GM23338 (cell line): ENCODE measurements at places on chromosomes 7 and 10.
A peak's percentile ranks its signal among the peaks of the same experiment; 100 is the strongest.

DNA sequence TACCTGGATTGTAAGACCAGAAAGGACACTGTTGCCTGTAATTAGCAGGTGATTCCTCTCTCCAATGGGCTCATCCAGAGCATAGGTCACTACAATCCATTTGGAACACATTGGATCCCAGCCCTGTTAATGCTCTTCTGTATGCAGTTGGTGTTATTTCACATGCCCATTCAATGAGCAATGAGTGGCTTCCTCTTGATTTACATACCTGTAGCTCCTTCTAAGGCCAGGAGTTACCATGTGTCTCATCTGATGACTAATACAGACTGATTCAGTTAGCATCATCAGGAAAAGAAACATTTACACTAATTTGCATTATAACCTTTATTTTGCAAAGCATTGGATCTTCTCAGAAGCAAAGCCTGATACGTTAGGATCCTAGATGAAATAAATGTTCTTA lies 83.1 kb upstream of the NPVF start:
- H3K36me3 ChIP-seq = no peaks in the 10 kb centered on the region
- no peak overlapping the region for H3K4me3 ChIP-seq
- H3K27ac ChIP-seq = no peak overlapping the region
- H3K27me3 ChIP-seq = no peaks in the 10 kb centered on the region
- H3K4me1 ChIP-seq = no peaks in the 10 kb centered on the region; the same call in 1 of the 2 replicates

GRCh38 chr7:34757570-34758110 lies 99.6 kb downstream of the NPSR1 start:
- no peak overlapping the region for H3K4me3 ChIP-seq
- no peak for DNase-seq
- no peaks in the 10 kb centered on the region for H3K27me3 ChIP-seq
- no peaks in the 10 kb centered on the region for H3K36me3 ChIP-seq
- no peak overlapping the region for H3K27ac ChIP-seq

- H3K36me3 ChIP-seq = no peaks in the 10 kb centered on the region
- H3K27ac ChIP-seq = no peak overlapping the region
- DNase-seq = no peak
- H3K4me1 ChIP-seq = no peaks in the 10 kb centered on the region
Observed at GRCh38 chr7:143967398-143967797, 12.8 kb downstream of the OR2F1 start.

DNA sequence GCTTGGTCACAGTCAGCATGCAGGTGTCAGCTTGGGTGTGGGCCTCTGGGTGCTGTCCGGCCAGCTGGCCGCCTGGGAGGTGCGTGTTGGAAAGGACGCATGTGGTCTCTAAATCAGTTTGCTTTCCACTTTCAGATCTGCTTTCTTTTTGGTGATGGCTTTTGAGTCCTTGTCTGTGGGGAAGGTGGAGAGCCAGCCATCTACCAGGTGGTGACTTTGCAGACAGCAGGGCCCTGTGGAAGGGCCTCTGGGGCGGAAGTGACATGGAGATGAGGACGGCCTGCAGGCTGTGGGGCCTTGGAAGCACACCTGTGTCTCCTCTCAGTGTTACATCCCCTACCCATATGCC lies 59.4 kb downstream of the WDR37 start:
- peaks cover 11% of the 10 kb centered on the region for H3K4me1 ChIP-seq
- no peaks in the 10 kb centered on the region for H3K27me3 ChIP-seq
- H3K4me3 ChIP-seq = no peak overlapping the region
- H3K27ac ChIP-seq = no peak overlapping the region

DNA sequence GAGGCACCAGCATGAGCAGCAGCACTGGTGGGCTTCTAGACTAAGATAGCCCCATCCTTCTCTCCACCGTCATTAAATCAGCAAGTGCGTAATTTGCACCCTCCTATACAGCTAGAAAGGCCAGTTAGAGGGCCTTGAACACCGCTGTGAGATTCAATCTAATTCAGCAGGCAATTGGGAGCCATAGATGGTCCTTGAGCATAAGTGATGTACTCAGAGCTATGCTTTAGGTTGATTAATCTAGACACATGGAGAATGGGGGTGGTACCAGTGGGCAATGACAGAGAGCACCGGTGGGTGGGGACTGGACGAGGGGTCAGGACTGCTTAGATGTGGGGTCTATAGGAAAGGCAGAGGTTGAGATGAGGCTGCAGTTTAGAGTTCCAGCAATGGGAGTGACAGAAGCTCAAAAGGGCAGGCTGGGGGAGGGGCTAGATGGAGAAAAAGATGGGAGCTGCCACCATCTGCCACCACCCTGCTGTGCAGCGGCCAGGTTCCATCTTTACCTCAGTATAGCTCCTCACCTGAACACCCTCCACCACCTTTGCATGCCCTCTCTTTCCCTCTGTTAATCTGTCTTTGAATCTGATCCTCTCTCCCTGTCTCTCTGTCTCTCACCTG lies 87.3 kb downstream of the C10orf105 start:
- H3K36me3 ChIP-seq = no peaks in the 10 kb centered on the region
- DNase-seq = no peak
- no peak overlapping the region for H3K27ac ChIP-seq
- H3K4me1 ChIP-seq = peaks cover 48% of the 10 kb centered on the region

- H3K4me1 ChIP-seq = no peaks in the 10 kb centered on the region
- H3K27me3 ChIP-seq = no peaks in the 10 kb centered on the region
- no peak within 1 kb of the TSS for H3K4me3 ChIP-seq
- no peak for DNase-seq
Observed at GRCh38 chr10:73433538-73433867, at the start of gene MSS51. Gene MSS51 (minus strand): TSS chr10:73433561. CDS start chr10:73428284, 5,277 bp downstream.

DNA sequence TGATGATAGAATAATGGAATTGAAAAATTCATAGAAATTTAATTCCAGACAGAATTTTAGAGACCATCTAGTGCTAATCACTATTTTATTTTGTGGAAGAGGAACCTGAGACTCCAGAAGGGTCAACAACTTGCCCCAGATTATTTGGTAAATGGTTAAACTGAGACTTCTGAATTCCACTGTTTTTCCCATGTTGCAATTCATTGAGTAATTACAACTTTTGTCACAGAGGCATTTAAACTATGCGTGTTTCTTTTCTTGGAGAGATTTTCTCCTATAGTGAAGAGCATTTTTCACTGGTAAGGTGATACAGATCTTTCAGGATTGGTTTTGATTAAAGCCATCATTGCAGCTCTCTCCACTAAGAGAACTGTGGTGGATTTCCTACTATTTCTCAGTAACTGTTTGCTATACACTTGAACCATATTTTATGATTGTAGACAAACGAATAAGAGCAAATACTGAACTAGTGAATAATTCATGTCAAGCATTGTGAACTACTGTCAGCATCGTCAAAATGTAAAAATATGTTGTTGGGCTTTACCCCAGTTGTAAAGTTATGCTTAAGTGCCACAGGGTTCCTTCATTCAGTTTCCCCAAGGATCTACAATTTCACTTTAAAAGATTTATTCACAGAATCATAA lies 26.5 kb downstream of the LRGUK start:
- no peak overlapping the region for H3K4me3 ChIP-seq
- H3K27me3 ChIP-seq = no peaks in the 10 kb centered on the region
- H3K4me1 ChIP-seq = peaks cover 34% of the 10 kb centered on the region
- no peaks in the 10 kb centered on the region; the same call in 1 of the 2 replicates for H3K36me3 ChIP-seq

- H3K36me3 ChIP-seq = no peaks in the 10 kb centered on the region; the same call in 1 of the 2 replicates
- H3K4me3 ChIP-seq = no peak overlapping the region
- H3K4me1 ChIP-seq = peaks cover 28% of the 10 kb centered on the region
- DNase-seq = no peak
- H3K27me3 ChIP-seq = no peaks in the 10 kb centered on the region
Observed at GRCh38 chr7:70615066-70615606, 516.8 kb upstream of the GALNT17 start.

GRCh38 chr10:92122941-92123450 lies 167.9 kb downstream of the CPEB3 start:
- no peaks in the 10 kb centered on the region for H3K4me1 ChIP-seq
- H3K27me3 ChIP-seq = no peaks in the 10 kb centered on the region
- DNase-seq = no peak
- H3K4me3 ChIP-seq = no peak overlapping the region
- no peaks in the 10 kb centered on the region for H3K36me3 ChIP-seq
- no peak overlapping the region for H3K27ac ChIP-seq

DNA sequence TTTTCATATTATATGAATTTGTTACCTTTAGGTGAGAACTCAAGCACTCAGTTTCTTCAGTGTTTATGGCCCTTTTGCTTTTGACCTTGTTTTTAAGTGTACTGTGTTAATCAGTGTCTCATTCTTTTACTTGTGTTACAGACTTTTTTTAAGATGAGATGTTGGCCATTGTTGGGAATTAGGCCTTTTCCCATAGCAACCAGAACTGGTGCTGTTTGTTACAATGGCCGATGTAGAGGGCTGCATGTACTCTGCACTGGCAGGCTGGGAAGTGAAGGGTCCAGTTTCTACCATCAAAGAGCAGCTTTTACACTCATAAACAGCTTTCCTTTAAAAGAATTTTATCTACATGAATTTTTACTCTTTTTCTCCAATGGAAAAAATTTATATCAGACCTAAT lies 65.1 kb downstream of the SHH start:
- DNase-seq = no peak
- H3K27me3 ChIP-seq = no peaks in the 10 kb centered on the region
- peaks cover 10% of the 10 kb centered on the region; the same call in 1 of the 2 replicates for H3K36me3 ChIP-seq
- no peak overlapping the region for H3K27ac ChIP-seq
- no peak overlapping the region for H3K4me3 ChIP-seq
- peaks cover 10% of the 10 kb centered on the region; the same call in 1 of the 2 replicates for H3K4me1 ChIP-seq

- H3K27me3 ChIP-seq = no peaks in the 10 kb centered on the region
- H3K27ac ChIP-seq = no peak overlapping the region
- no peak for DNase-seq
- no peaks in the 10 kb centered on the region for H3K36me3 ChIP-seq
Observed at GRCh38 chr10:16814012-16814411, 3.2 kb downstream of the RSU1 start.

GRCh38 chr10:3043512-3044368 lies 23.6 kb upstream of the PFKP start:
- H3K4me3 ChIP-seq = no peak overlapping the region
- DNase-seq = peak; percentile 86
- no peaks in the 10 kb centered on the region for H3K36me3 ChIP-seq
- H3K4me1 ChIP-seq = peaks cover 10% of the 10 kb centered on the region; the same call in 1 of the 2 replicates
- no peaks in the 10 kb centered on the region for H3K27me3 ChIP-seq

DNA sequence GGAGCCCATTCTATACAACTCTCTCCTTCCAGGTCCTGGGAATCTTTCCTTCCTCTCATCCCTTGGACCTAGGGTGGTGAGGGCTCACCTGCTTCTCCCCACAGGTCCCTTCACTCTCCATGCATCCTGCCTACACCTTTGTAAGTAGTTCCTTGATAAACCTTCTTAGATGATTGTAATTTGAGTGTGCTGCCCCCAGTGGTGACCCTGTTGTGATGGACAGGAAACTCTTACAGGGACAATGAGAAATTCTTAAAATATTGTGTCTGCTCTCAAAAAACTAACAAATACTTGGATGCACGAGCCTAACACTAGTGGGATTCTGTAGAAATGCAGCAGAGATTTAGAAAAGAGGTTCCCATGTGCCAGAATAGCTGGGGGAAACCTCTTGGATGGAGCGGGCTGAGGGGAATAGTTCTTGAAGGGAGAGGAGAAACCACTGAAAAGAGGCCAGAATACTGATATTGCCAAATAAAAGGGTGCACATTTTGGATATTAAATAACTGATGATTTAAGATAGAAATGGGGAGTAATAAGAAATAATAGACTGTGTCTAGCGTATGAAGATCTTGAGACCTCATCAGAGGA lies 6.7 kb upstream of the PAXIP1 start:
- H3K36me3 ChIP-seq = no peaks in the 10 kb centered on the region; the same call in 1 of the 2 replicates
- no peaks in the 10 kb centered on the region for H3K27me3 ChIP-seq
- no peak overlapping the region for H3K4me3 ChIP-seq
- no peak overlapping the region for H3K27ac ChIP-seq

- H3K27ac ChIP-seq = no peak overlapping the region
- peaks cover 18% of the 10 kb centered on the region for H3K4me1 ChIP-seq
- DNase-seq = no peak
- H3K27me3 ChIP-seq = no peaks in the 10 kb centered on the region
Observed at GRCh38 chr7:51075681-51076580, 240.7 kb downstream of the COBL start.

GRCh38 chr7:4682621-4683042 lies 537 bp downstream of the FOXK1 start:
- H3K27ac ChIP-seq = no peak overlapping the region
- H3K4me1 ChIP-seq = peaks cover 7% of the 10 kb centered on the region; the same call in 1 of the 2 replicates
- H3K27me3 ChIP-seq = peaks cover 24% of the 10 kb centered on the region
- no peaks in the 10 kb centered on the region for H3K36me3 ChIP-seq

DNA sequence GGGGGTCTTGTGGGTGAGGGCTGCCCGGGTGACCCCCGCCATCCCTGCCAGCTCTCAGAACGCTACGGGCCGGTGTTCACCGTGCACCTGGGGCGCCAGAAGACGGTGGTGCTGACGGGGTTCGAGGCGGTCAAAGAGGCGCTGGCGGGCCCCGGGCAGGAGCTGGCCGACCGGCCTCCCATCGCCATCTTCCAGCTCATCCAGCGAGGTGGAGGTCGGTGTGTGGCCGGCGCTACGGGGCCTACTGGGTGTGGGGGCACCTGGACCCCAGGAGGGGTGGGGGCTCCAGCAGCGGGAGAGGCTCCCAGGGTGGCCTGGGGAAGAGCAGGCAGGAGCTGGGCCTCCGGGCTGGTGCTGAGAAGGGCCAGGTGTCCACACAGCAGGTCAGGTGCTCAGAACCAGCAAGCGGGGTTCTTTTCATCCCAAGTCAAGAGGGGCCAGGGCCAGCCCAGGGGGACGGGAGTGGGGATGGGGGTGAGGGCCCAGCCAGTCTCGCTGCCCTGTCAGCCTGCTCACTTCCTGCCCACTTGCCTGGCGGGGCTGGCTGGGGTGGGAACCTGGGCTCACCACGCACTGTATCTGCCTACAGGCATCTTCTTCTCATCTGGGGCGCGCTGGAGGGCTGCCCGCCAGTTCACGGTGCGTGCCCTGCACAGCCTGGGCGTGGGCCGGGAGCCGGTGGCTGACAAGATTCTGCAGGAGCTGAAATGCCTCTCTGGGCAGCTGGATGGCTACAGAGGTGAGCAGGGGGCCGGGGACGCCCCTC lies 1.6 kb downstream of the CYP2W1 start:
- no peak overlapping the region for H3K27ac ChIP-seq
- no peaks in the 10 kb centered on the region for H3K27me3 ChIP-seq
- H3K4me3 ChIP-seq = no peak overlapping the region
- no peaks in the 10 kb centered on the region for H3K36me3 ChIP-seq

DNA sequence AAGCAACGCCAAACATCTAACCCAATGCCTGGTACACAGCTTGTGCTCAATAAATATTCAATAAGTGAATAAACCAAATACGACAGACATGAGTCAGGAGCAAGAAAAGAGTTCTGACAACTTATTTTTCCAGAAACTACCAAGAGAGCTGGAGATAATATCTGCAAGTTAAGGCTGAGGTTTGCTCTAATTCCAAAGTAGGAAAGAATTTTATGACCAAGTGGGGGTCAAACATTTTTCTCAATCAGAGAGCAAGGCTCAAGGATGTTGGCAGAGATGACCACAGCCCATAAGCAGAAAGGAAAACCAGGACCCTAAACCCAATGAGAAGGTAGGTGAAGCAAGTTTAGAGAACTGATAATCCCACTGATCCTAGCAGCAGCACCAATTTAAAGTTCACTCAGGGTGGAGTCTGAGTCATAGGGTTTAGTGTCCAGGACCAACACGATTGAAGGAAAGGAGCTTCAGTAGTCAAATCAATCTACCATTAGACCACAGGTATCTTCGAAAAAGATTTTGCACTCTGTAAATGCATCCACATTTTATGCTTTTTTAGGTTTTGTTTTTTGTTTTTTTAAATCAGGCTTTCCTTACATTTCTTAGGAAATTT lies 49.3 kb upstream of the KCNIP2 start:
- H3K4me1 ChIP-seq = no peaks in the 10 kb centered on the region
- H3K36me3 ChIP-seq = no peaks in the 10 kb centered on the region
- no peak overlapping the region for H3K27ac ChIP-seq
- no peak overlapping the region for H3K4me3 ChIP-seq
- no peak for DNase-seq
- no peaks in the 10 kb centered on the region for H3K27me3 ChIP-seq

GRCh38 chr10:118610577-118610976 lies 15.1 kb upstream of the PRLHR start:
- no peaks in the 10 kb centered on the region for H3K4me1 ChIP-seq
- H3K27me3 ChIP-seq = no peaks in the 10 kb centered on the region
- no peak overlapping the region for H3K27ac ChIP-seq
- H3K36me3 ChIP-seq = no peaks in the 10 kb centered on the region
- DNase-seq = no peak
- no peak overlapping the region for H3K4me3 ChIP-seq
